ENCODE measurements at places on chromosomes 6 and 20.

DNA sequence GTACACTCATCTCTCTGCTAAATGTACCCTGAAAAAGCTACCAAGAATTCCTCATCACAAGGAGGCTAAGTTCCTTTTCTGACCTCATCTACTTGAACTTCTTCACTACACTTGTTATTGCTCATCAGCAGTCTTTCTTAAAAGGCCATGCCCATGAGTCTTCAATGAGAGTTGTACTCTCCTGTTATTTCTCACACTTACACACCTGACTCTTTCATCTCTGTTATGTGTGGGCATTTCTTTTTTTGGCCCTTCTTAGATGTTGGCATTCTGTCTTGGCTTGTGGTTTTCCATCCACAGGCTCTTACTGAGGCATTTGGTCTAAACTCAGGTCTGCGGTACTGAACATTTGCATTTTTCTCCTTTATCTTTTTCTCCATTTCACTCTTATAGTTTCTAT is 10.7 kb upstream of the SLC17A1 start:
- H3K4me1 ChIP-seq: no peaks in the 10 kb centered on the region
- no peak for DNase-seq
- no peaks in the 10 kb centered on the region for H3K27me3 ChIP-seq
- no peaks in the 10 kb centered on the region for H3K36me3 ChIP-seq

DNA sequence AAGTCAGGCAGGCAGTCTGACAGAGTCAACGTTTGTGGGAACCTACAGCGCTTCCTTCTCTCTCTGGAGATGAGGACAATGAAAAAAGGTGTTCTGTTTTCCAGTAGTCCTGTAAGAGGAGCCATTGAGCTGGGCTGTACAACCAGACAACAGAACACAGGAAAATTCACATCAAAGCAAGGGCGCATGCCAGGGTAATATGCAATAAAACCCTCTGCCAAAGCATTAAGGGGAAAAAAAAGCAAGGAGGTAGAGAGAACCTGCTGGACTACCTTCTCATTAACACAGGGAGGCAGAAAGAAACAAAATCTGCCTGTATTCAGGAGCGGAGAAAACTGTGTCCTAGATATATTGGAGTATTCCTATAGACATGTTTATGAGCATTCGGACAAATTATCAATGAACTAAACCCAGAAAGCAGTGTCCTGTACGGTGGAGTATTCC is 1.3 kb downstream of the RNF24 start:
- peaks cover 10% of the 10 kb centered on the region for H3K4me1 ChIP-seq
- H3K27ac ChIP-seq: no peak overlapping the region
- no peaks in the 10 kb centered on the region for H3K27me3 ChIP-seq
- DNase-seq: peak; percentile 70

DNA sequence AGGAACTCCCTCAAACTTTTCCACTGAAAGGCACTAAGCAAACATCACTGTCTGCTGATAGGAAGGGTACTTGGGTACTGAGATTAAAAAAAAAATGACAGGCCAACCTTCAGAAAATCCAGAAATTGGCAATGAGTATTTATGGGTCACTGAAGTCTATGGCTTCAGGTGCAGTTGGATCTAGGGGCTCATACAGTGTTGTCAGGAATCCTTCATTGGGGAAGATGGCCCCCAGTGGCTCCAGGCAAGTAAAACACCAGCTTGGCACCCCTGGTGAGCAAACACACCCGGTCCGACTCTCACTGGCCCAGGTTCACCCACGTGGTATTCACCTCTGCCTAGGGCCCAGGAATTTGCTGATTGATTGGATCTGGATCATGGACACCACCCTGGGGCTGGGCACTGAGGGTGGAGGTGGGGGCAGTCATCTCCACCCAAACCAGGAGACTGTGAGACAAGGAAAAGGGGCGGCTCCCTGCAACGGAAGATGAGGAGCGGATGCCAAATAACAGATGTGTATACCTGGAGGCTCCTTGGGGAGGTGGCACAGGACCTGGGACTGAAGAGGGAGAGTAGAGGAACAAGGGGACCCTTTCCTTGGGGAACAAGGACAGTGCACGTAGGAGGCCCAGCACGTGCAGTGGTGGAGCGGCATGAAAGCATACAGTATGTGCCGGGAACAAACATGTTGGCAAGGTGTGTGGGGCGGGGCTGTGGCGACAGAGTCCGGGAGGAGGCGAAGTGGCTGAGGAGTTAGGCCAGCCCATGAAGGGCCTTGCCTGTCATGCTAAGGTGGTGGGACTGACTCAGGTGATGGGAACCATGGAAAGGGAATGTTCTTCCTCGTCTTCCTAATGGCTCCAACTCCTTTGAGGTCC is 4.7 kb downstream of the SLC2A10 start:
- DNase-seq: no peak
- no peak overlapping the region for H3K4me3 ChIP-seq
- no peaks in the 10 kb centered on the region for H3K27me3 ChIP-seq
- H3K27ac ChIP-seq: no peak overlapping the region

DNA sequence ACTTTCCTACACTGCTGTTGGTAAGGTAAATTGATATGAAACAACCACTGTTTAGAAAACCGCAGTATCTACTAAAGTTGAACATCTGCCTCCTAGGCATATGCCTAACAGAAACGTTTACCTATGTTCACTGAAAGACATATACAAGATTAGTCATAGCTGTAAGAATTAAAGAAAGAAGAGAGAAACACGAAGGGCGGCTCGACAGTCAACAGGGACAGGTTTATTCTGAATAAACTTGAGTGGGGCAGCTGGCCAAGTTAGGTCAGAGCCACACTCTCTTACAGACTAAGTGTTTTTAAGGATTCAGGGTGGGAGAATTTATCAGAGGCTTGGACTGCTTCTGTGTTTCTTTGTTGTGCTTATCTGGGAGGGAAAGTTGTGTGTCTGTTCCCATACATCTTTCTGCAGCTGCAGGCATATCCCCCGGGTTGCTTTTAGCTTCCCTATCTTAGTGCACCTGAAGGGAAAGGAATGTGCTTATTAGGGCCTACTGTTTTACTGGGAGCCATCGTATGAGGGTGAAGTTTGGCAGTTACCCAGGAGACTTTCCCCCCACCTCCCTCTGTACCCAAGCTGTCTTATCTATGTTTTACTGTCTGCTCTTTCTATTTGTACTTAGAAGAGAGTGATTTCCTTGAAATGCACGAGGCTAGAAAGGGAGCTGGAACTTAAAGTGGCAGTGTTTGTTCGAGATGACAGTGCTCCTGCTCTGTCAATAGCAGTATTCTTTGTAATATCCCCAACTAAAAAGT is 20.4 kb downstream of the PROCR start:
- no peak for DNase-seq
- no peaks in the 10 kb centered on the region for H3K36me3 ChIP-seq
- H3K4me1 ChIP-seq: no peaks in the 10 kb centered on the region
- H3K27me3 ChIP-seq: no peaks in the 10 kb centered on the region
- H3K27ac ChIP-seq: peak overlapping the region; percentile 11

- H3K36me3 ChIP-seq: no peaks in the 10 kb centered on the region
- no peak overlapping the region for H3K27ac ChIP-seq
- no peak overlapping the region for H3K4me3 ChIP-seq
- no peaks in the 10 kb centered on the region for H3K27me3 ChIP-seq
- DNase-seq: no peak
These were observed 1.0 kb upstream of the TGM6 start for GRCh38 chr20:2379511-2380229.
